ENCODE measurements at places on chromosomes 5 and 9.

DNA sequence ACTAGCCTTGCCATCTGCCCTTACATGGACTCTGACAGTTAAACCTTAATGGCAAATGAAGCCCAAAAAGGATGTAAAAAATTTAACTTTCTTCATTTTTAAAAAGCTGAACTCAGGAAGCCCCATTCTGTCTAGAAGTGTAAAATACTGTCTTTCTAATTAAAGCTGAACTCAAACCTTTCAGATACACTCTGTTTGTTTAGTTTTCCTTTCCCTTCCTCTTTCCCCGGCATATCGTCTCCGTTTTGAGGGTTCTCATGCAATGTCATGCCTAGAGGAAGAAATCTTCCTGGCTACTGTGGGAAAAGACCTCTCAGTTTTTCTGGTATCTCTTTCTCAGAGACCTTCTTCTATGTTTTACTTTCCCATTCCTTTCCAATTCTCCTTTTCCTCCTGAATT is 841.5 kb downstream of the DTWD2 start:
- DNase-seq, result no peak

- no peak for DNase-seq
These were observed 937.2 kb upstream of the TYRP1 start for GRCh38 chr9:11755951-11756350.

GRCh38 chr9:9997585-9997984 is 615.2 kb downstream of the PTPRD start:
- DNase-seq, result no peak

- no peak for DNase-seq
These were observed 128.0 kb downstream of the PIP5K1B start for GRCh38 chr9:68832861-68833518.

- peak; percentile 60 for DNase-seq
These were observed 75.5 kb downstream of the MAPKAP1 start for GRCh38 chr9:125631391-125632085.

DNA sequence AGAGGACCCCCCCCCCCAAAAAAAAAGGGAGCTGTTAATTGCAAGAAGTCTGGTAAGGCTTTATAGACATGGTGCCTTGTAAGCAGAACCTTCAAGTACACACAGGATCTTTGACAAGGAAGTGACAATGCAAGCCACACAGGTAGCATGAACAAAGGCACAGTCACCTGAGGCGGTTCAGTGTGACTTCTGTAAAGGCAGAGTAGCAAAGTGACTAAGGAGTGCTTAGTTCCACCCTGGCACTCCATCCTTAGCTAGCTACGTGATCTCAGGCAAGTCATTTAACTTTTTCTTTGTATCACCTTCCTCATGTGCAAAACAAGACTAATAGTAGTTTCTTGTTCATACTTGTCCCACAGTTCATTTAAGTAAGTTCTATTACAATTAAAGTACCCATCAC is 282.0 kb downstream of the PRELID2 start:
- no peak for DNase-seq

GRCh38 chr5:760363-761058 is 24.0 kb downstream of the ZDHHC11B start:
- no peak for DNase-seq

- no peak for DNase-seq
These were observed 13.7 kb upstream of the DAB2IP start for GRCh38 chr9:121637713-121638220.

DNA sequence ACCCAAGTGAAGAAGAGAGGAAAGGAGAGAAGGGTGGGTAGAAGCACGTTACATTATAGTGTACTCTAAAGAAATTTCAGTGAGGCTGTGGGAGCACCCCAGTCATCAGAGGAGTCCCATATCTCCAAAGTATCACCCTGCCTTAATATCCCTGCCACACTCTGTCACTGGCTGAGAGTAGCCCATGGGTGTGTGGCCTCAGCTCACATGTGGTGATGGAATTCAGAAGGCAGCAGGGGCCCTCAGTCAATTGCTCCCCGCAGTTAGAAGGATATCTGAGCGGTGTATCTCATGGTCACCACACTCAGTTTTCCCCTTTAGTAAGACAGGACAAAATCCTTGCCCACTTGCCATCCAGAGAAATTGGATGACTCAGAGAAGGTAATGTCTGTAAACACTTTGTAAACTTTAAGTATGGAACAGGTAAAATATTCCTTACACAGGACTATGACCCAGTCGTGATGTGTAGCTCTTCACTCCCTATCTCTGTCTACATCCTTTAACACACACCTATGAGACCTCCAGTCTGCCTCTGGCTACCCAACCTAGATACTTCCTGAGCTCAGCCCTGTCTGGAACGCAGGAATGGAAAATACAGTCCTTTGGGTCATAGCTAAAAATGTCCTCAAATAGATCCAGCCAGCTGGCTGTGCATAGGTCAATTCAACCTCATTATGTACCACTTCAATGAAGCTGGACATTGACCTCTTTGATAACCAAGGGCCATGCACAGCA is 24.3 kb upstream of the PLIN2 start:
- no peak for DNase-seq

GRCh38 chr5:179762781-179763176 is 30.2 kb downstream of the MAML1 start:
- DNase-seq, result no peak

DNA sequence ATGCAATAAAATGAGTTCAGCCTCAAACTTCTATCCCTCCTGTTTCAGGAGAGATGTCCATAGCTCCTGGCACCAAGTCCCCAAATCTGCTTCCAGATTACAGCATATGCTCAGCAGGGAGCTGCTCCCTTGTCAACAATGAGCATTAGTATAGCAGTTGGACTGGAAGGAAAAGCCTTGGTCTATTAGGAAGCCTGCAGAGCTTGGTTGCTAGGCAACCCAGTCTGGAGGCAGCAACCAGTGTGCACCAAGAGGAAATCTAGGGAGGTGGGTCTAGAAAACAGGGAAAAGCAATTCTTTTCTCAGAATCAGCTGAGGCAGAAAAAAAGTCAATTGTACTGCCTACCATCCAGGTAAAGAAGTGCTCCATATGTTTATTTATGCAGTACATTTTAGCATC is 229.5 kb upstream of the NMUR2 start:
- no peak for DNase-seq

GRCh38 chr5:37837414-37838032 is 2.3 kb downstream of the GDNF start:
- no peak for DNase-seq

DNA sequence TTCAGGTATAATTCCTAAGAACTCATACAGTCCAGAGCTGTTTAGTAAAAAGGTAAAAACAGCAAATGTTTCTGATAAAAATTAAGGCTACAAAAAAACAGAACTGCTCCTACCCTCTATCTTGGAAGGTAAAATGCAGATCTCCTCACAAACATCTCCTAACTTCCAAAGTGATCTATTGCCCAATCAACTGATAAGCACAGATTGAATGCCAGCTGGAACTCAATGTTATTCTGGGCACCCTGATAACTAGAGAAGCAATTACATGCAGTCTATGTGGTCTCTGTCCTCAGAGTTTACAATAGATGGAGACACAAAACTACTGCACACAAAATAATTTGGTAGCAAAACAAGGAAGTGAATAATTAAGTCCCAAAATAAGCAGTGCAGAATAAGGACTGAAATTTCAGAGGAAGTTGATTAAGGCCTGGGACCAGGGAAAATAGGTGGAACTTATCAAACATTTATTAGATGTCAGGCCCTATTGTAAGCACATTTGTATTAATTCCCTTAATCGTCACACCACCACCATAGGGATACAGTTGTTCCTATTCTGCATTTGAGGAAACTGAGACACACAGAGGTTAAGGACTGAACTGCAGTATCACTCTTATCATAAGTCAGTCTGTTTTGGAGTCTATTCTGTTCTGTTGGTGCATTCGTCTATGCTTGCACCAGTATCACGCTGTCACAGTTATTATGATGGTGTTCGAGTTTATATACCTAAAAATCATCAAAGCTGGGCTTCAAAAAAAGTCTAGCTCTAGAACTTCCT is 102.2 kb upstream of the TARS1 start:
- DNase-seq, result no peak

- no peak for DNase-seq
These were observed 8.4 kb downstream of the NIPAL4 start for GRCh38 chr5:157468293-157468965.

DNA sequence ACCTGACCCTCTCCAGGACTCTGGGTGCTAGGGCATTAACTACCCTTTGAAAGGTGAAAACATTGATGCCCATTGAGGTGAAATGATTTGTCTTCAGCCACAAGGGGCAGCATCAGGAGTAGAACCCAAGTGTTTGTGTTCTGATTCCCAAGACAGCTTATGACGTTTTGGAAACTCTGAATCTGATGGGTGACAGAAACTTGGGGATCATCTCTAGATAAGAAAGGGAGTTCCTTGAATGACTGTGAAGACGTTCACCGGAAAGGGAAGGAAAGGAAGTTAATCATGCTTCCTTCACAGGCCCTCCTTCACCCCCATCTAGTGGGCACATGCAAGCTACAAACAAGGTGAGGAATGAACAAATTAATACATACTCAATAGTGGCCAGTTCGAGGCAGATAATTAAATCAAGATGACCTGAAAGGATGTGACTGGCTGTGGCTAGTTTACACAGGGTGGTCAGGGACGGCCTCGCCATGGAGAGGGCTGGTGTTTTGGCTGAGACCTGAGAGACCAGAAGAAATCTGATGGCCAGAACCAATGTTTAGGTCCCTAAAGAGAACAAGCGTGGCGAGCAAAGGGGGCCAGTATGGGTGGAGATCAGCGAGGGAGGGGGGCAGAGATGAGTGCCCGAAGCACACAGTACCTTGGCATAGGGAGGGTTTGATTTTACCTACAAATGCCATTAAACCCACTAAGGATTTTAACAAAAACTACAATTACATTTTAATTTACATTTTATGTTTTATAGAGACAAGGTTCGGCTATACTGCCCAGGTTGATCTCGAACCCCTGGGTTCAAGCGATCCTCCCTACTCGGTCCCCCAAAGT is 937 bp upstream of the SLC26A2 start:
- DNase-seq, result peak; percentile 50
